Right kidney (tissue), 9 donors: ENCODE measurements at places on chromosomes 13 and 19.

DNA sequence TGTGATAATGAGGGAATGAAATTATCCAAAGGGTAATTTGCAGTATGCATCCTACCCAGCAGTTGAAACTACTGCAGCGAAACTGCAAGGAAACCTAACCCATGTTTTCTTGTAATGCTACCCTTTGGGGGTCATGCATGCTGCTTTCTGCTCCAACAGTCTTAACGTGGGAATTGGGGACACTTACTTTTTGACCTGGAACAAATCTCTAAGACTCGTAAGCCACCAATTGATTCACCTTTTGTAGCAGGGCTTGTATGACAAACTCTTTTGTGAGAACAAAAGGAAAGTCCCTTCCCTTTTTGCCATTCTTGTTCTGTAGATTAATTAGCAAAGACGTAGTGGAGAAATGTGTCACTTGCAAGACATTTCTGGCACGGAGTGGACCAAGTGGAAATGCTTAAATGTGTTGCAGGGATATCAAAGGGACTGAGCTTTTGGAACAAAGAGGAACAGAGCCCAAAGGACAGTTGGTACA lies 27.4 kb downstream of the LRCH1 start:
- no peak for DNase-seq

DNA sequence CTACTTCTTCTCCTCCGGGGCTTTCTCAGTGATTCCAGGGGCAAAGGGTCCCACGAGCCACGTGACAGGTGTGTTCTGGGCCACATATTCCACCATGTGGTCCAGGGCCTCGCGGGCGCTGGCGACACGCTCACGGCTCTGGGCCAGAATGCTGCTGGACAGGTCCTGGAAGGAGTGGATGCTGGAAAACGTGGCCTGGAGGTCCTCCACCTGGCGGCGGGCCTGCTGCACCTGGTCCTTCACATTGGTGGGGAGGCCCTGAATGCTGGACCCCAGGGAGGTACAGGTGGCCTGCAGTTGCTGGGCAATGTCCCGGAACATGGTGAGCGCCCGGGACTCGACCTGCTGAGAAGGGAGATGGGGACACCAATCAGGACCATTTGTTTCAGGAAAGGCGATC lies 7.7 kb upstream of the TICAM1 start:
- DNase-seq: no peak

GRCh38 chr13:44906713-44907112 lies 82.6 kb downstream of the NUFIP1 start:
- no peak for DNase-seq

DNA sequence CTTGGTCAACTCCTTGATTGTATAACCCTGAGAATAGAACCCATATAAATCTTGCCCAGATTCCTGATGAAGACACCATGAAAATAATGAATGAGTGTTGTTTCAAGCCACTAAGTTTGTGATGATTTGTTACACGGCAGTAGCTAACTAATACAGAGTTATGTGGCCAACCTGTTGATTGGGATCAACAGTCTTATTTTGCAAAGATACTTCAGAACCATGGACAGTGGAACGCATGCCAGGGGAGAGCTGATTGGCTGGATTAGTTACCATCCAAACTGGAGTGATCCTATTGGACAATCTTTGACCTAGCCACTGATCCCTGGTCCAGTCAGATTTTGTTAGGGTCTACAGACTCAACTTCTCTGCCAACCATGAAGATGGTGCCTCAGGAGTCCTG lies 26.6 kb downstream of the CD70 start:
- no peak for DNase-seq

GRCh38 chr19:46069806-46070341 lies 29.1 kb upstream of the IGFL4 start:
- DNase-seq: no peak

GRCh38 chr13:74301258-74301935 lies 167.2 kb upstream of the KLF12 start:
- DNase-seq: peak; percentile 13

GRCh38 chr19:38539751-38540150 lies 78.0 kb downstream of the MAP4K1 start:
- DNase-seq: no peak

DNA sequence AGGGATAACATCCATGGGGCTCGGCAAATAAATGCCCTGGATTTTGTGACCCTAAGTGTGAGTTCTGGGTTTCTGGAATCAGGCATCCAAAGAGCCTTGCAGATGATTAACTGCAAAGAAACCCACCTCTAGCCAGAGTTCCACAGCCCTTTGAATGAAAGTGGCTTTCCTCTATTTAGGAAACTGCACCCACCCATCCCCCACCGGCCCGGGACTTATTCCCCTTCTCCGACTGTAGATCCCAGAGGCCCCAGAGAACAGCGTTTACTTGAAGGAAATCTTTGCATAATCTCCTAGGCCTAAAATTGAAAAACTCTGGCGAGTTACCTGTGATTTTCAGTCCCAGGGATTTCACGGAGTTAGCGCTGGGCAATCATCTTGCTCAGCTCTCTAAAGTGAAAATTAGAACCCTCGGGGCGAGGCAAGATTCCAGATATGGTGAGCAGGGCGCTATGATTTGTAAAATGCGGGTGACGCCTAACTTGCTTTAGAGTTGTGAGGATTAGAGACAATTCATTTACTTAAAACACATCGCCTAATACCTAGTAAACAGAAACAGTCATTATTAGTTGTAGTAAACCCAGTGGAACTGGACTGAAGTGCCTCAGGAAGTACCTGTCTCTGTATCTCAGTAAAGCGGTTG lies 9.4 kb downstream of the URAD start:
- no peak for DNase-seq

DNA sequence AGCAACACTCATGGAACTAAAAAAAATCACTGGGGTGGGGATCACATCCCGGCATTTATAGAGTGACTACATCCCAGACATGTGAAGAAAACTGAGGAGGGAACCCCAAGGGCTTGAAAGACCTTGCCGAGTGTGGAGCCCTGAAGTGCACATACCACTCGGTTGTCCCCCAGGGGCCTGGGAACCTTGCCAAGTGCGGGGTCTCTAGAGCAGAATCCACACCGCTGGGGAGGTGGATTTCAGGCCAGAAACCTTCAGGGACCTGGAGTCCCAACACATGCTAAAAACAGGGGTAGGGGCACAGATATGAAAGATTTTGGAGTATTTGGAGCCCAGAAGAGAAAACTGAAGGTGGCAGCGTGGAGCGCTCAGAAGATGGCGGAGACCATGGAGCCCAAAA lies 35.2 kb downstream of the ERICH4 start:
- DNase-seq: no peak

GRCh38 chr13:23500849-23501248 lies 67.3 kb upstream of the SACS start:
- DNase-seq: no peak

DNA sequence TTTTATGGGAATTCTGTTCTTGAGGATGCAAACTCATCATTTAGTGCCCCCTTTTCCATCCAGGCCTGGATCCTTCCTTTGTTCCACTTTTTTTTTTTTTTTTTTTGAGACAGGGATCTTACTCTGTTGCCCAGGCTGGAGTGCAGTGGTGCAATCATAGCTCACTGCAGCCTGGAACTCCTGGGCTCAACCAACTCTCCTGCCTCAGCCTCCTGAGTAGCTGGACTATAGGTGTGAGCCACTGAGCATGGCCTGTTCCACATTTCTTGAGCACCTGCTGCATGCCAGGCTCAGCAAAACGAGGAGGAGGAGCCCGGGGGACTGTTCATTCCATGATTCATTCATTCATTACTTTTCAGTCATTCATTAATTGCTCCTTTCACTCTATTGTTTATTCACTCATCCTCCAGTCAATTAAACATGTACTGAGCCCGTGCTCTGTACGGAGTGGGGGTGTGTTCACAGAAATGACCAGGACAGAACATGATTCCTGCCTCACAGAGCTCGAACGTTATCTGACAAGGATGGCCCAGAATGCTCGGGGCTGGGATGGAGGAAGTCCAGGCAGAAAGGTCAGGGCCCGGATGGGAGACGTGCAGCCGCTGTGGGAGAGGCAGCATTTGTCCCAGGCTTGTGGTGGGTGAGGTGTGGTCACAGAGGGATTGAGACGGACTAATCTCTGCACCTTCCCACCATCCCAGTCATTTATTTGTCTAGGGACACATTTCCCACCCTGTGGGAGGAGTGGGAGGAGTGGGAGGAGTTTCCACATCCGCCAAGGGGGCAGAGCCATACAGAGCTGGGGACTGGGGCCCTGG lies 51.2 kb upstream of the SHKBP1 start:
- DNase-seq: no peak
